Brain (organoid and tissue), 16 donors: ENCODE measurements at places on chromosomes 7 and 10.

- DNase-seq, result no peak
These were observed 30.6 kb upstream of the CABCOCO1 start for GRCh38 chr10:61632057-61632670.

DNA sequence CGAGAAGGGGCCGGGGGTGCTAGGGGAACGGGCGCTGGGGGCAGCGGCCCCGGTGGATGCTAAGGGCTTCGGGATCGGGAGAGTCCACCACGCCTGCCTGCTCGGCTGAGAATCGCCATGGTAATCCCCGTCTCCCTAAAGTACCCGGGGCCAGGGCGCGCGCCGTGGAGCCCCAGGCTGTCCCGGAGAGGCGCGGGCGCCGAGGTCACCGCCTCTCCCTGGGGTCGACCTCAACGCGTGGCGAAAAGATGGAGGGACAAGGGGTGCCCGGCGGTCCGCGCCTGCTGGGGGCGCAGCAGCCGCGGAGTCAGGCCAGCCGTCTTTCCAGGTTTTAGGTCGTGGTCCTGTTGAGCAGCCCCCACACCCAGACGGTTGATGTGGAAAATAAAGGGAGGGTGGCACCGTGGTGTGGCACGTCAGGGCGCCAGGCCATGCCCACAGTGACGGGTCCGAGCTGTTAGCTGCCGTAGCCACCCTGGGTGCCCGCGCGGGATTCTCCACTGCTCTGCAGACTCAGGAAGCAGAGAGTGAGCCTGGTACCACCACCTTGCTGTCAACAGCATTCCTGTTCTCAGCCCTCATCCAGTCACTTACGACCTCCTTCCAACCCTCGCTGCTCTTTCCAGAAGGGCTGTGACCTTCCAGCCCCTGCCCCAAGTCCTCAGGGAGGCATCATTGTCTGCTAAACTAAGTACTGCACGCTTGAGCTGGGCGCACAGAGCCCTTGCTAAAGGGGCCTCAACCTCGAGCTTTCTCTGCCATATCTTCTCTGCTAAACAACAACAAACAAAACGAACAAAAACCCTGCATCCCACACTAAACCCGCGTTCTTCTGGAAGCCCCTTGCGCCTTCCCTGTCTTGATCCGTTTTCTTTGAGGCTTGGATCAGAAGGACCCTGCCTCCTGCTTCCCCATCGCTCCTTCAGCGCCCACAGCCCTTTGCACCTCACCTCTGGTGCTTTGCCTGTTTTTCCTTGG is 666 bp downstream of the SMKR1 start:
- peak; percentile 39 for DNase-seq

DNA sequence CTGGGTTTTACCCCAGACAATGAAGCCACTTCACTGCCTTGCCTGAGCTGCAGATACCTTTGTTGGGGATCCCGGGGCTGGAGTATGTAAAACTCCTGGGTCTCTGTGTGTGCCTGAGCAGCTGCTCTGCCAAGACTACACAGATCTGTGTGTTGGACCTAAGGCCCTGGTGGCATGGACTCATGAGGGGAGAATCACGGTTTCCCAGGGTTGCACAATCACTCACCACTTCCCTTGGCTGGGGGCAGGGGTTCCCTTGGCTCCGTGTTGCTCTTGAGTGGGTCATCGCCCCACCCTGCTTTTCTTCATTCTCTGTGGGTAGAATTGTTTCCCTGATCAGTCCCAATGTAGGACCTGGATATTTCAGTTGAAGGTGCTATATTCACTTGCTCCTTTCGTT is 13.9 kb upstream of the TBATA start:
- DNase-seq, result no peak

DNA sequence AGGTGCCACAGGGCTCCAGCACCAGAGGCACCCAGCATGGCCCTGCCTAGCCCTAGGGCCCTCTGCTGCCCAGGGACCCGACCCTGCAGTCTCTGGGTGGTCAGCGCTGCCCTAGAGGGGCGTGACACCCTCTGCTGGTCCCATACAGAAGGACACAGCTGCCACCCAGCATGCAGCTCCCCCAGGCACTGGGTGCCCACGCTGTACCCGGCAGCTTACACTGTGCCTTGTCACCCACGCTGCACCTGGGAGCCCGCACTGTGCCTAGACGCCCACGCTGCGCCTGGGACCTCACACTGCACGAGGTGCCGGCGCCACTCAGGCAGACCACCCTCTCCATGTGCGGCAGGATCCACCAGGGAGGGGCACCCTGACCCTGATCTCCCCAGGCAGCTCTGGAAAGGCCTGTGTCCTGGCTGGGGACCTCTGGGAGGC is 55.2 kb downstream of the PWWP2B start:
- DNase-seq, result no peak

GRCh38 chr10:114540236-114540635 is 117.8 kb downstream of the ABLIM1 start:
- peak; percentile 37 for DNase-seq

GRCh38 chr10:100628061-100628460 is 92.3 kb downstream of the HIF1AN start:
- no peak for DNase-seq

- peak; percentile 49 for DNase-seq
These were observed at the start of gene PFKP for GRCh38 chr10:3067118-3067858. PFKP (plus strand) TSS chr10:3067548; CDS start chr10:3067596, 48 bp downstream.

- DNase-seq, result no peak
These were observed 43.4 kb downstream of the DNMBP start for GRCh38 chr10:99966306-99966705.

DNA sequence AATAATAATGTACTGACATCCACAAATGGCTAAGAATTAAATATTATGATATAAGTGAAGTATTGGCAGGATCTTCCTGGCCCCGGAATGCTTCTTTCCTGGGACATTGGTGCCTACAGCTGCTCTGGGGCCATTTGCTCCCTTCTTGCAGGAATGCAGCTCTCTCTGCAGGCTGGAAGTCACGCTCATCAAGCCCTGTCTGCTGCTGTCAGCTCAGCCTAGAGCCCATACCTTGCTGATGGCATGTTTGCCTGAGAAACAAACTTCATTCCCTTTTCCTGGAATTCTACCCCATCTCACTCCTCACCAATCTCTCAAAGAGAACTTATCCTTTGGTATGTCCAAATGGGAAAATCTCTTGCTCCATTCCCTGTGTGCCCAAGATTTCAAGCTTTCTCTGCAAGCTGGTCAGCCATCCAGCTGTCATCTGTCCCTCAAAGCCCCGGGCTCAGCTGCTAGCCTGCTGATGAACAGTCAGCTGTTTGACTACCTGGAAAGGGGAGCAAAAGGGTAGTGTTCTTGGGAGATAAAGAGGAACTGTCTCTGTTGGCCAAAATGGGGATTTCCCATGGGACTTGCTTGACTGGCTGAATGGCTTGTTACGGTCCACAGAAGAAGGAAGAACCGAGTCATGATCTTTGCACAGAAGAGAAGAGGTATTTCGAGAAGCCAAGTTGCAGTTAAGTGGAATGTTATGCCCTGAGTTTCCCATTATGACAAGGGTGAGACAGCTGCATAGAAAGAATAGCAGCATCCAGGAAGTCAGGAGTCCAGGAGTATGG is 12.0 kb upstream of the RASSF4 start:
- DNase-seq, result no peak

- DNase-seq, result no peak
These were observed 35.3 kb upstream of the MYL10 start for GRCh38 chr7:101664436-101664835.
